Stomach (tissue), 19 donors: ENCODE measurements at places on chromosomes 4 and X.

DNA sequence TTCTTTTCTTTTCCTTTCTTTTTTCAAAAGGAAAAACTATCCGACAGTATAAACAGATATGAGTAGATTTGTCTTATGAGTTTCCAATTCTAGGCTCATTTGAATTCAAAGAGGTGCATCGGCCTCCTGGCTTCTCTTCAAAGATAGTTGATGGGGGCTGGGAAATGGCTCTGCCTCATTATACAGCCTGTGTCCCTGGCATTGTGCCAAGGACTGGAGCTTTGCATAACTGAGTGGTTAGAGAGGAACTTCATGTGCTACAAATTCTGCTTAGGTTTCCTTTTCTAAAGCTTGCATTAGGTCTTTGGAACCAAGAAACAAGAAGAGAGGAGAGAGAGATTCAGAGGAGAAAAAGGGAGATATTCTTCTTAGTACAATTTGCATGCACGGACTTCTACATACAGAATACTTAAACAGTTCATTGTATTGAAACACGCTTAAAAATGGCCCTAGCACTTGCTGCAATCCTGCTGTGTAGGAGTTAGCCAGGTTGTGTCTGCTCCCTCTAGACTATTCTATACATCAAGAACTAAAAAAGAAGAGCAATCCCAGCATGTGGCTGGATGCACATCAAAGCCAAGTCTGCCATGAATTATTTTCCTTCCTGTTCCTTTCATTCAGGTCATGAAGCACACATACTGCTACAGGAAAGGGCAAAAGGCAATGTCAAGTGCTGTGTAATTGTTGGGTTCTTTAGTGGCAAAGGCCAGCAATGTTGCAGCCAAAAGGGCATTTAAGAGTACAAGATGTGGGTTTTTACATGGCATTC, 70.9 kb downstream of the INTS12 start:
- H3K4me1 ChIP-seq, result peaks cover 30% of the 10 kb centered on the region
- H3K4me3 ChIP-seq, result no peak overlapping the region
- H3K27me3 ChIP-seq, result no peaks in the 10 kb centered on the region
- peak overlapping the region; percentile 56 for H3K27ac ChIP-seq
- H3K36me3 ChIP-seq, result no peaks in the 10 kb centered on the region
- peak; percentile 79 for DNase-seq

DNA sequence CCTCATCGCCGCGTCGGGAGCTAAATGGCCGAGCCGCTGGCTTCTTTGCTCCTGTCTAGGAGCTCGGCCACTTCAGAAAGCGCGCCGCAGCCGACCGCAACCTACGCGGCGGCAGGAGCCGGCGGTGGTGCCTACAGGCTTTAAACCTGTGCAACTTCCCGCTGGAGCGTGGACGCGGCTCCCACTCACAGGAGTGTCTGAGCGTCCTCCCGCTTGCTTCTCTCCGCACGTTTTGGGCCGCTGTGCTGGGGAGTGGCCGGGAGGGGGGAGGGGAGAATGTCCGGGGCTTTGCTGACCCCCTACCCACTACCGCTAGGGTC, 1.0 kb downstream of the NHSL2 start:
- H3K36me3 ChIP-seq, result no peaks in the 10 kb centered on the region
- DNase-seq, result no peak
- peaks cover 40% of the 10 kb centered on the region for H3K27me3 ChIP-seq
- no peaks in the 10 kb centered on the region for H3K4me1 ChIP-seq

- no peak for DNase-seq
- H3K27me3 ChIP-seq, result no peaks in the 10 kb centered on the region
- H3K4me3 ChIP-seq, result no peak overlapping the region
- no peak overlapping the region for H3K27ac ChIP-seq
- no peaks in the 10 kb centered on the region for H3K36me3 ChIP-seq
Observed at GRCh38 chr4:159420162-159421057, 317.5 kb downstream of the RAPGEF2 start.

DNA sequence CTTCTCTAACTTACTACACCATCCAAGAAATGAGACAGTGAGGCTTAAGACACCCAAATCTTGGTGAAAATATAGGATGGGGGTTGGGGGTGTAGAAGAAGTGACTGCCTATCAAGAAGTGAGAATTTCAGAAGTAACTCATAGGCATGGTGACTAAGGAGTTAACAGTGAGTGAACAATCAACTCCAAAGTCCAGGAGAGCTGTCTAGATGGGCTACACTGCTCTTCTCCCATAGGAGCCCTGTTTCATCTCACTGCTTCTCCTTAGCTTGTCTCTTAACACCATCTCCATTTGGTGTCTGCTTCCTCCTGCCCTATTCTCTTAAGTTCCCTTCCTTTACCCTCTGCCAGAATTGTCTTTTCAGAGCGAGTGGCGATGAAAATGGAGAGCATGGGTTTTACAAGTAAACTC, 22.7 kb downstream of the FABP2 start:
- H3K27me3 ChIP-seq, result no peaks in the 10 kb centered on the region
- peaks cover 25% of the 10 kb centered on the region for H3K4me1 ChIP-seq
- peak overlapping the region; percentile 41 for H3K27ac ChIP-seq
- H3K4me3 ChIP-seq, result peak overlapping the region; percentile 71
- peaks cover 26% of the 10 kb centered on the region for H3K36me3 ChIP-seq

- H3K4me3 ChIP-seq, result peak overlapping the region; percentile 57
- H3K27me3 ChIP-seq, result no peaks in the 10 kb centered on the region
- H3K27ac ChIP-seq, result peak overlapping the region; percentile 96
Observed at GRCh38 chrX:40175511-40176350, 78.0 kb upstream of the BCOR start.

DNA sequence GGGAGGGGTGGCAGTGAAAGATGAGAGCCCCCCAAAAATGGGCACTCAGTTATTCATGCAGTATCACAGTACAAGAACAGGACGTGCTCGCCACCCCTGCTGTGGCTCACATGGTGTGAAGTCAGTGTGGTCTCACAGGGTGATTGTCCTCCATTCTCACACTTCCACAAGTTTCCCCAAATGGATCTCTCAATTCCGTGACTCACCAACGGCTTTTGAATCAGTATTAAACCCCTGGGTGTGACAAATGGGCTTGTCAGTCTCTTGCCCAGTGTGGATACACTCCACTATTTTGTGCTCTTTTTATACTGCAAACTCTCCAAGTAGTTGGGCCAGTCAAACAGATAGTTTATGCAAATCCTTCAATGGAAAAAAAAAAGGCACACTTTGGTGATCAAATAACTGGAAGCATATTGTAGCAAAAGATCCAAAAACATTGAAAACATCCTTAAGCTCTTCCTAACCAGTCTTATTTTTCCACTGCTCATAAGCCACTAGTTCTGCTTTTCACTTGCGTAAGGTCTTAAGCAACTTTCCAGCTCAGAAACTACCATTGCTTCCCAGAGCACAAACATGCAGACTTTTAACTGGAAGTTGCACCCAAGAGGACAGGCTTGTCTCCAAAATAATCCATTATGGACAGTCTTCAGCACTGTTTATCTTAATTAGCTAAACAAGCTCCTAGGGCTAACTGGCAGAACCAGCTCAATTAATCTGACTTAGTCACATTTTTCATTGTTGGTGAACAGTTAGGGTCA, 365.7 kb downstream of the PPP3CA start:
- no peak for DNase-seq
- H3K4me3 ChIP-seq, result no peak overlapping the region
- no peaks in the 10 kb centered on the region for H3K27me3 ChIP-seq
- H3K36me3 ChIP-seq, result no peaks in the 10 kb centered on the region
- H3K27ac ChIP-seq, result no peak overlapping the region
- H3K4me1 ChIP-seq, result no peaks in the 10 kb centered on the region

- H3K4me1 ChIP-seq, result no peaks in the 10 kb centered on the region
- no peaks in the 10 kb centered on the region for H3K27me3 ChIP-seq
- H3K27ac ChIP-seq, result no peak overlapping the region
- no peak for DNase-seq
- H3K4me3 ChIP-seq, result no peak overlapping the region
Observed at GRCh38 chr4:5632066-5632440, 76.3 kb downstream of the EVC2 start.

GRCh38 chr4:81196126-81196650, 18.8 kb downstream of the PRKG2 start:
- H3K4me3 ChIP-seq, result no peak overlapping the region
- no peak overlapping the region for H3K27ac ChIP-seq
- H3K36me3 ChIP-seq, result no peaks in the 10 kb centered on the region
- H3K4me1 ChIP-seq, result no peaks in the 10 kb centered on the region

DNA sequence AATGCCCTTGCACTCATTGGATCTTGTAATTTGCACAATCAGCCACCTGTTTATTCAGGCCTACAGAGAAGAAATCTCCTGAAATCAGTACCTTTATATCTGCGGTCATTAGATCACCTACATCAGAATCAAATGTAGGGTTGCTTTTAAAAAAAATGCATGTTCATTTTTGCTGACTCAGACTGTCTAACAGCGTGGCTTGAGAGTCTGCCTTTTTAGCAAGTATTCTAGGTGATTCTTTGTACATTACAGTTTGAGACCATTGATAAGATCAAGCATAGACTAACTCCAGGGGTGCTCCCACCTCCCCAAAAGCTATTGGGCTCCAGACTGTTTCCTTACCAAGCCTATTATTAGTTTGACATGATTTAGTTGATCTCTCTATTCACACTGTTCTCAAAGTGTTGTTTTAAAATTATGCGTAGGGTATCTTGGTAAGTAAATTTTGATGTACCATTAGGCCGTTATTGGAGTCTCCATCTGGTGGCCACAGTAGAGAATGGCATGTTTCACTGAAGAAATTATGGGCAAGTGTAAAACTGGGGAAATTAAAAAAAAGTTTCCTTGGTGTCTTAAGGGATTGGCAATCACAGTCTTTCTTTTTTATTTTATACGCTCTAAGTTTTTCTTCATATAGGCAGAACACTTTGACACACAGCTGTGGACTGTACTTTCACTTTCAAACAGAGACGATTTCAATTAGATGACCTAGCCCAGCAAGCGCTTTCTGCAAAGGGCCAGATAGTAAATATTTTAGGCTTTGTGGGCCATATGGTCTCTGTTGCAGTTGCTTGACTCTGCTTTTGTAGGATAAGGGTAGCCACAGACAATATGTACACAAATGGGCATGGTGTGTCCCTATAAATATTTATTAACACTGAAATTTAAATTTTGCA, 33.7 kb upstream of the MSL3 start:
- H3K27ac ChIP-seq, result no peak overlapping the region
- H3K27me3 ChIP-seq, result no peaks in the 10 kb centered on the region
- no peak for DNase-seq
- no peaks in the 10 kb centered on the region for H3K36me3 ChIP-seq
- H3K4me3 ChIP-seq, result no peak overlapping the region
